Stimulated activated CD4-positive, alpha-beta T cell treated with anti-CD3 and anti-CD28 coated beads, Interleukin-1b, Interleukin-23, amount 100 ng/mL, for 1 hour (primary cell): ENCODE measurements at places on chromosomes 16 and 17.

- DNase-seq: no peak
Observed at GRCh38 chr17:75849279-75849646, 5.1 kb upstream of the UNC13D start.

- no peak for DNase-seq
Observed at GRCh38 chr17:61595418-61596186, 4.6 kb upstream of the NACA2 start.

DNA sequence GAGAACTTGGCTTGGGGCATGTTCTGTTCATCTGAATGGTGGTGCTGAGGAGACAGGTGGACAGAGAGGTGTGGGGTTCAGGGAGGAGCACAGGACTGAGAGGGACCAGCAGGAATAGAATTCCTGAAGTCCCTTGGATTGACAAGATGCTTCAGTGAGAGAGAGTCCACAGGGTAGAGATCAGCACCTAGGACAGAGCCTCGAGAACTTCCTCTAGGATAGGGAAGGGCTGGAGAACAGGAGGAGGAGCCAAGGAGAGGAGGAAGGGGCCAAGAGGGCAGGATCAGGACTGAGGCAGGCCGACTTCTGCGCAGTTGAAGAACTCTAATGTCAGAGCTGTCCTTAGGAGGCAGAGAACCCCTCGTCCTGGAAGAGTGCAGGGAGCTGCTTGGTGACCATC is 138.4 kb downstream of the PRKCB start:
- no peak for DNase-seq

DNA sequence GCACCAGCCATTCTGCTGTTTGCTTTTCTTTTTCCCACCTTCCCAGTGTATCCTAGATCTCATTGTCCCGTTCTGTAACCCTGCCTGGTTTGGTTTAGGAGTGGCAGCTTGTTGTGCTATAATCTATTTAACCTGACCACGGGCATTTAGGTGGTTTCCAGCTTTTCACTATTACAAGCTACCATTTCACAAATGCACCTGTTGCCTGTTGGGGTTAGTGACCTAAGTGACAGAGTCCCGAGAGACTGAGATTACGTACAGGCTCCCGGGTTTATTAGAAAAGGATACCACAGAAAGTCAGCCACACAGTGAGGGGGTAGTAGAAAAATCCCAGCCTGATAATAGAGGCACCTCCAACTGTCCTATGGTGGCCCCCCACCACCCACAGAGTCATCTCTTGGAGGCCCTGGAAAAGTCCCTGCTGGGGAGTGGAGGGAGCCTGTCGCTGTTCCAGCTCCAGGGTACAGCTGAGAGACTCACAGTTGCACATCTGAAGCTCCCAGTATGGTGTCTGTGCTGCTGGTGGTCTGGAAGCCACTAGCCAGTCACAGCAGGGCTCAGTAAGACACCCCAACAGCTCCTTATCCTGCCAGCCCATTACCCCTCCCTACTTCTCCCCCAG is 21.2 kb downstream of the CLEC16A start:
- DNase-seq: no peak

DNA sequence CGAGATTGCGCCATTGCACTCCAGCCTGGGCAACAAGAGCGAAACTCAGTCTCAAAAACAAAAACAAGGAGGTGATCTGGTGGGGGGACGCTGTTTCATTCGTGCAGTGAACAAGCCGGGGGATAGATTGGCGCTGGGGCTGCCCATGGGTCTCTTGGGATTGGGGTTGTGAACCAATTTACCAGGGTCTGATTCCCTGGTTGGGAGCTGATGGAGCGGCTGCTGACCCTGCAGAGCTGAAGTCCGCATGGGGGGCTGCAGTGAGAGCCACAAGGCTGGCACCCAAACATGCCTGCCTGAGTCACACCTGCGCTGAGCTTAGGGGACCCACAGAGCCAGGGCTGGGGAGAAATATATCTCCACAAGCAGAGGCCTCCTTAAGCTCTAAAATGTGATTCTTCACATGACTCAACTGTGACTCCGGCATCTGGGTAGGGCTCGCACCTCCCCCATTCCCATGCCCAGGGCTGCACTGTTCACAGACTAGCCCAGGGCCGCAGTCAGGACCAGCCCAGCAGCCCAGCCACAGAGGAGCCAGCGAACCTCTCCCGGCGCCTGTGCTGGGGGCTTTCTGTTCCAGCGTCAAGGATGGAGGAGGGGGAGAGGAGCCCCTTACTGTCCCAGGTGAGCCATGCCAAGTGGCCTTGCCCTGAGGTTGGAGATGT is 5.0 kb downstream of the TSPAN10 start:
- no peak for DNase-seq

GRCh38 chr16:61891460-61891859 is 144.8 kb downstream of the CDH8 start:
- no peak for DNase-seq

DNA sequence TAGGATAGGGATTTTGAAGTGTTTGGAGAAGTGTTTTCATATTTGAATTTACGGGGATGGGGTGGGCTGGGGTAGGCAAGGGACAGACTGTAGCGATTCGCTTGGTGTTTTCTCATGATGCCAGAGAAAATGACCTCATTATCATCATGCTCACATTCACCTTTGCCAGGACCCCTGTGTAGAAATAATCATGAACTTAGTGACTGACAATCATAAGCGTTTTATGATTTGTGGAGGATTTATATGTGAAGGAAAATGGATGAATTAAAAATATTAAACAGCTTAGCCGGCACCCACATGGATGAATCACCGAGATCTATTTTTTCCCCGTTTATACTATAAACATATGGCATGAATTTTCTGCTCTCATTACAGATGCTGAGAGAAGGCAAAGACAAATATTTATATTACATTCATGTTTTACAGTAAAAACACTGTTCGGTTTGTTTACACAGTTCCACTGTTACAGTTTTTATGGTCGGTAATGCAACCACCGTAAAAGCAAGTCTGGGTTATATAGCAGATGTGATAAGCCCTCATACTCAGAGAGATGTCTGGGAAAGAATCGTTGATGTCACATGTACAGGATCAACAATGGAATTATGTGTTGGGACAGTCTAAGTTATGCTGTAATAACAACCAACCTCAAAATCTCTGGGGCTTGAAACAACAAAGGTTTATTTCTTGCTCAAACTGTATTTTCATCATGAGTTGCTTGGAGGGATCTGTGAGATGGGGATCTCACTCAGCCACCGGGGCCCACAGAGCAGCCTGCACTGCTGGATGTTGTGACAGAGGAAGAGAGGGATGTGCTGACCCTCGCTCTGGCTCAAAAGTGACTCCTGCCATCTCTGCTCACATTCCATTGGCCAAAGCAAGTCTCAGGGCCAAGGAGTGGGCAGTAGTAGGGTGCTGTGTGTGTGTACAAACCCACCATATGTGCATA is 85.1 kb downstream of the WWOX start:
- DNase-seq: no peak

DNA sequence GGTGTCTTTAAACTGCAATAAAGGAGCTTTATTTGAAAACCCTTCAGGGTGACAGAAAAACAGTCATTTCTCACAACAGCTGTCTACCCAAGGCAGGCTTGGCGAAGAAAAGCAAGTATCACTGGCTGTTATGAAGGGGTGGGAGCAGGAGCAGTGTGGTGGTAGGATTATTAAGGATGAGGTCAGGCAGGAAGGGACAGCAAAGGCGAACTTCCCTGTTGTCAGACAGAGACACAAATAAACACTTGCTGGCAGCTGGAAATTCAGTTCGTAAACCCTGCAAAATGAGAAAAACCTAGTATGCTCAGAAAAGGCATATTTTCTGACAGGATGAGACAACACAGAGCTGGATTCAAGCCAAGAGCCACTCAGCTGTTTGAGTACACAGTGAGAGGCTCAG is 416.3 kb upstream of the CDH5 start:
- DNase-seq: no peak

GRCh38 chr17:51803161-51803560 is 355.4 kb downstream of the CA10 start:
- no peak for DNase-seq

DNA sequence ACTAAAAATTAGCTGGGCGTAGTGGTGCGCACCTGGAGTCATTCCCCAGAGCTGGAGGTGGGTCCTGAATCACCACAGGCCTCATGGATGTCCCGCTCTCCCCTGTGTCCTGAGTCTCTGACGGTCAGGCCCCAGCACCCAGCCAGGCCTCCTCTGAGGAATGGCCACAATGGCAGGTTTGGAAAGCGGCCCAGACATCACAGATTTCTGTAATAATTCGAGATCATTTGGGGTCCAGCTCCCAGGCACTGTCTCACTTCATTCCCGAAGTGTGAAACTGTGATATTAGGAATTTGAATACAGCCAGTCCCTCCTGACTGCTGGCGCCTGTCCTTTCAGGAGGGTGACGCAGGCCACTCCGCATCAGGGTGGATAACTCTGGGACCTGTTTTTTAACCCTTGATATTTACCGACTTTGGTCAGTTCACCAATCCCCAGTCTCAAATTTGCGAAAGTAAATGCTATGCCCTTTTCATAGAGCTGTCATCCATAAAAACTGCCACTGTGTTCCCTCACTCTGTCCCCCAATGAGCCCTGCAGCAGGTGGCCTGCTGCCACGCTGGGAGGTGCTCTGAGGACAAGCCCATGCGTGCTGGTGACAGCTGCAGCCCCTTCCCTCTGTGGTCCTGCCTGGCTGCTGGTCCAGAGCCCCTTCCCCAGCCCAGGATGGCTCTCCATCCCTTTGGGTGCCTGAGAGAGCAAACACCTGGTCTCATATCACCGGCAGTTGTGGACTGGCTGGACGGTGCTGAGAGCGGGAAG is 28.3 kb upstream of the RPTOR start:
- DNase-seq: no peak

- no peak for DNase-seq
Observed at GRCh38 chr17:42122371-42123303, at the start of gene HSPB9. Gene HSPB9 (plus strand): TSS chr17:42122804. CDS start chr17:42122851, 47 bp downstream.

DNA sequence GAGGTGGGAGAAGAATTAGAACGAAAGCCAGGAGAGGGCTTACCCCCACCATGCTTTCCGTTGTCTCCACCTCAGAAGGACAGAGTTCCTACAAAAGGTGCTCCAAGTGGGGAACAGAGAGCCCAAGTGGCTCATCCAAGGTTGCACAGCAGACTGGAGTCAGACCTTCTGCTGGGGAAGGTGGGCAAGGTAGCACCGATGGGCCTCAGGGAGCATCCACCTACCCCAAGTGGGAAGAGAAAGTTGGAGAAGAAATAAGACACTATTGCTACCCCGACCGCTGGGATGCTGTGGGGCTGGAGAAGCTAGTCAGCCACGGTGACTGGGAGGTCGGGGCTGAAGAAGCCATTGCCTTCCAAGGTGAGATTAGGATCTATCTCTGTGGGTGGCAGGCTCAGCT is 21.5 kb downstream of the UNC119 start:
- no peak for DNase-seq

GRCh38 chr16:12341423-12341822 is 364.9 kb downstream of the SNX29 start:
- DNase-seq: no peak

GRCh38 chr17:77118251-77118928 is 22.4 kb upstream of the SEC14L1 start:
- no peak for DNase-seq

DNA sequence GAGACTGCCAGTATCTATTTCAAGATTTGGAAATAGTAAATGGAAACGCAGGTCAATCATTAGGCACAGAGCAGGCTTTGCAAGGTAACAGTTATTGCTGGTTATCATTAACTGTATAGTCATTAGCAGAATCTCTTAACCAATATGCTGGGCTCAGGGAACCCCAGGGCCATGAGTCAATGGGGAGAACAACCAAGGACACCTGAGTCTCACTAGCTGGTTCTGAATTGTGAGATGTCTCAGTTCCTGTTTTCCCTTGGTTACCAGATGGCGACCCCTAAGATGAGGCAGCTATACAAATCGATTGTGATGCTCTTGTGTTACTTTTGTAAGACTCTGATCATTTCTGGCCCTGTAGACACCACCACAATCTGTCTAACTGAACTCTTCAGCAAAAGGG is 385.3 kb downstream of the HAPSTR1 start:
- DNase-seq: no peak

- DNase-seq: no peak
Observed at GRCh38 chr17:65261152-65261551, 124.0 kb downstream of the RGS9 start.

DNA sequence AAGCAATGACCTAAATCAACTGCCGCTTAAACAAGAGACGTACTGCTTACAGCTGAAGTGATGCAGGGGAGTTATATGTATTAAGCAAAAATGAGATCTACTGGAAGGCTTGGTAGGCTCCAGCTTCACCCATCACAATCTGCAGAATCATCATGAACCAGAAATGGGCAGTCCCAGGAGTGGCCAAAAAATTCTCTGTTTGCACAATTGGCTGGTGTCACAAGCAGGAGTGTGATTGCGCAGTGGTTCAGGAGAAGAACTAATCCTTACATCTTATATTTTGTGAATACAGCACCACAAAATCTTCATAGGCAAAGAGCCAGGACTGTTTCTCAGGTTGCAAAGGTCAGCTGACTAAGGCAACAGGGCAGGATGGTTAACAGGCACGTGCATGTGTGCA is 75.9 kb downstream of the CES1 start:
- DNase-seq: no peak

DNA sequence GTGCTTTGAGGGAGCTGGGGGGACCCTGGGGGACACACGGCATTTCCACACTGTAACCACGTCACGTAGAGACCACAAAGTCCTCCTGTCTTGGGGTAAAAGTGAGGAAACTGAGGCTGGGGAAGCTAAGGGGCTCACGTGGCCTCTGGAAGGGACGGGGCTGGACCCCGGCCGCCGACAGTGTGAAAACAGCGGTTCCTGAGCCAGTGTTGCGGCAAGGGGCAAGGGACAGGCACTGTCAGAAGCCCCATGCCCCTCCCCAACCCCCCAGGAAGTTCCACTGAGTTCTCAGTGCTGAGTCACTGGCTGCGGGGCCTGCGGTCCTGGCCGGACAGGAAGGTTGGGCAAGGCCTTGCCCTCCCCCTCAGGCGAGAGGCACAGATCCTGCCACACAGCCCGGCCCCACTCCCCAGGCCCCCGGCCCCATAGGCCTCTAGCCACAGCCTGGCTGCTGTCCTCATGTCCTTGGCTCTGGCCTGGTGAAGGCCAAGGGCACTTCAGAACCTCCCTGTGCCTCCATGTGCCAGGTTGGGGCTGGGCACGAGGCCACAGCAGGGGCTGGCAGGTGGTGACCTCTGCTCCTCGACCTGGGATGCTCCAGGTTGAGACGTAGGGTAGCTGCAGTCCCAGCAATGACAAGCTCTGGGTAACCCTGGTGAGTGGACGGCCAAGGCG is 5.0 kb upstream of the CCDC57 start:
- DNase-seq: no peak

DNA sequence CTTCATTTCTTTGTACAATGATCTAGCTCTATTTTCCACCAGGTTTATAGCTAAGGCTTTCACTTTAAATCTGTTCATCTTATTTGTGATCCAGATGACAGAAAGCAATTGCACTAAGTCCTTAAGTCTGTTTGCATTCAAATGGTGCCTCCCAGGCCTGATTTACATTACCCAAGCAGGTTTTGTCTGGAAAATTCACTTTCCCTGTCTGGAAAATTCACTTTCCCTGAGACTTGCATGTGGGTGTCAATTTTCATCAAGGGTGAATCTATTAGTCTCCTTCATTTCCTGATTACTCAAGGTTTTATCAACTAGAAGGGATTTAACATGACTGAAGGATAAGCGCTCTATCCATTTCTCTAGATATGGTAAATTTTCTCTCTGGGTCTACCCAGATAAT is 1480.2 kb upstream of the GOT2 start:
- DNase-seq: no peak

GRCh38 chr17:73710095-73710592 is 65.9 kb upstream of the SDK2 start:
- peak; percentile 42 for DNase-seq
